ENCODE measurements at places on chromosomes 16 and 17.

GRCh38 chr17:77245162-77245926, 104.6 kb downstream of the SEC14L1 start:
- DNase-seq: no peak

DNA sequence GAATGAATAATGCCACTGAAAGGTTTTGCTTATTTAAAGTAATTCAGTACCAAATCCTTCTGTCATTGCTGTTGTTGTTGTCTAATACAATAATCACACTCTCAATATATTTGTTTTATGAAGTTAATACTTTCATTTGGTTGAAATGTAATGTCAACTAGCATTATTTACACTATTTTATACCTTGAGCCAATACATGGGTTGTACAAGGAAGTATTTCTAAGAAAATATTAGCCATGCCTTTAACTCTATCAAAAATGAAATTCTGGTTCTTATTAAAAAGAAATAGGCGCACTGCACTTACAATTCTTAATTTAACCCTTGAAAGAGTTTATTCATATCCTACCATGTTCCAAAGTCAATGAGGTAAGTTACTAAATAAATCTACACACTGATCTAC, 17.6 kb upstream of the ABCA10 start:
- DNase-seq: no peak

GRCh38 chr17:73293480-73293911, 18.3 kb downstream of the CDC42EP4 start:
- DNase-seq: no peak

GRCh38 chr17:10793816-10794215, 10.1 kb downstream of the TMEM238L start:
- DNase-seq: no peak

- no peak for DNase-seq
Observed at GRCh38 chr17:69505740-69506139, 91.2 kb downstream of the MAP2K6 start.

DNA sequence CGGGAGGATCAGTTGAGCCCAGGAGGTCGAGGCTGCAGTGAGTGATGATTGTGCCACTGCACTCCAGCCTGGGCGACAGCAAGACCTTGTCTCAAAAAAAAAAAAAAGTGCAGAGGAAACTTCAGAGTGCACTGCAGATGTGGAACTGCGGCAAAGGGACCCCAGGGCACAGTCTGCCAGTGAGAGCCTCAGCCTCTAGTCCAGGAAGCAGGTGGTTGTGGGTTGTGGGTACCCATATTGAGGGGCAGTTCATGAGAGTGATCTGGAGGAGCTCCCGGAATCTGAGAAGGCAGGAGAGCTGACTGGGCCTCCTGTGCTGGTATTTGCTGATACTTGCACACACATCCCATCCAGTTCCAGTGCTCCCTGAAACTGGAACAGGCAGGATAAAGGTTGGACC, 13.1 kb downstream of the FOXN1 start:
- no peak for DNase-seq

DNA sequence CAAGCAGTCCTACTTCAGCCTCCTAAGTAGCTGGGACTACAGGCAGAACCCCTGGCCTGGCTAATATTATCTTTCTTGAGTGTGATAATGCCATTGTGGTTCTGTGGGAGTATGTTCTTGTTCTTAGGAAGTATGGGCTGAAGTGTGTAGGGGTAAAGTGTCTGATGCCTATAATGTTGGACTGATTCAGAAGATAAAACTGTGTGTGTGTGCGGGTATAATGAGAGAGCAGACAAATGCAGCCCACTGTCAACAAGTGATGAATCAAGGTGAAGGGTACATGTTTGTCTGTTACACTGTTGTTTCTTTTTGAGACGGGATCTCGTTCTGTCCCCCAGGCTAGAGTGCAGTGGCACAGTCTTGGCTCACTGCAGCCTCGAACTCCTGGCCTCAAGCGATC, 127.5 kb downstream of the CLEC16A start:
- DNase-seq: no peak

DNA sequence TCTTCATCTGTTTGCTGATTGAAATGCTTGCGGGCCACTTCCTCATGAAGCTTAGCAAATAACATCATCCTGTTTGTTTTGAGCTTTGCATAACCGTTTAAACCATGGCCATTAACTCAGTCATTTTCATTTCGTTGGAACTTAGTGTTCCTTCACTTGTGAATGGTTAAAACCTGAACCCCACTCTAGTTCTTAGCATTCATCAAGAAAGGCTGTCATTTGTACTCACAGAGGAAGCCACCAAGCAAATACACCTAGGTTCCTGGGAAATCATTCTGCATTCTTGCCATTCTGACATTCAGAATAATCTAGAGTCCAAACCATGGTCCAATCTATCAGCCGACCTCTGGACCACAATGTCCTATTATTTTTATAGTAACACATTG, 8.4 kb upstream of the TAT start:
- DNase-seq: no peak

- peak; percentile 28 for DNase-seq
Observed at GRCh38 chr16:29700253-29700987, 21.4 kb downstream of the QPRT start.

- no peak for DNase-seq
Observed at GRCh38 chr16:47492428-47493377, 31.6 kb downstream of the PHKB start.

DNA sequence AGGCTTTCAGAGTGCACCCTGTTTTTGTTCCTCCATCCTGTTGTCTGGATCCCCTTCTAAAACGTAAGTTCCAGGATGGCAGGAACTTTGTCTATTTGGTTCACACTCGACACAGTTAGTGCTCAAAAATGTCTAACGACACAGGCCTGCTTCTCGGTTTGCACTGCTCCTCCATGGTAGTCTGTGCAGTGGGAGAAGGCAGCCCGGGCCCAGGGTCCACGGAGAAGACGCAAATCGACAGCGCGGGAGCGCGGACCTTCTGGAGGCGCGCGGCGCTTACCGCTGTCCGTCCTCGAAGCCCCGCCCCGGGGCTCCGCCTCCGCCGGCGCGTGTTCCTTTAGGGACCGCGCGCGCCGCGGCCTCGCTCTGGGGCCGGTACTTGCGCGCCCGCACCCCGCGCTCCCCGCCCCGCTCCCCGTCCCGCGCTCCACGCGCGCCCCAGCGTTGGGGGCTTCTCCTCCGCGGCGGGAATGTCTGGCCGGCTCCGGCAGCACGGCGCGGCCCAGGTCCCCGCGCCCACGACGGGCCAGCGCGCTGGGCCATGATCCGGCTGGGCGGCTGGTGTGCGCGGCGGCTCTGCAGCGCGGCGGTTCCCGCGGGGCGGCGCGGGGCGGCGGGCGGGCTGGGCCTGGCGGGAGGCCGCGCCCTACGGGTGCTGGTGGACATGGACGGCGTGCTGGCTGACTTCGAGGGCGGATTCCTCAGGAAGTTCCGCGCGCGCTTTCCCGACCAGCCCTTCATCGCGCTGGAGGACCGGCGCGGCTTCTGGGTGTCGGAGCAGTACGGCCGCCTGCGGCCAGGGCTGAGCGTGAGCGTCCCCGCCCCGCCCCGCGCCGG, at the start of gene NT5M:
Gene NT5M (plus strand): TSS at position 364 of the 837 bp plus-strand sequence. CDS start 178 bp downstream, at position 542.
- no peak for DNase-seq

DNA sequence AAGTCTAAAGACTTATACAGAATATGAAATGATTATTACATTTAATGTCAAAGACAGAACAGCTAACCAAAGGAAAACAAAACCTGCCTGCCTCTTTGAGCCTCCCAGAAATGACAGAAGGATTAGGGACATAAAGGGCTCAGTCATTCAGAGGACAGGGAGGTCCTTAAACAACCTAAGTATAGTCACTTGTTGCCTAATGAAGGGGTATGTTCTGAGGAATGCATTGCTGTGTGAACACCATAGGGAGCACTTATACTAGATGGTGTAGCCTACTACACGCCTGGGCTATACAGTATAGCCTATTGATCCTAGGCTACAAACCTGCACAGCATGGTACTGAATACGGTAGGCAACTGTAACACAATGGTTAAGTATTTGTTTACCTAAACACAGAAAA, 106.4 kb downstream of the PARN start:
- no peak for DNase-seq

DNA sequence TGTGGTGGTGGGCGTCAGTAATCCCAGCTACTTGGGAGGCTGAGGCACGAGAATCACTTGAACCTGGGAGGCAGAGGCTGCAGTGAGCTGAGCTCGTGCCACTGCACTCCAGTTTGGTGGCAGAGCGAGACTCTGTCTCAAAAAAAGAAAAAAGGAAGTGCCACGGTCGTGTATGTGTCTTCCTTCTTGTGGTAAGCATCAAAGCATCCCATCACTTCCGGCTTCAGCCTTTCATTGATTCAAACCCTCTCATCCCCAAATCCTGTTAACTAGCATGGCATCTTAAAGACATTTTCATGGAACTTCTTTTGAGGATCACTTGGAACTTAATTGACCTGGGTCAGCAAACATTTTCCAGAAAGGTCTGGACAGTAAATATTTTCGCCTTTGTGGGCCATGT, 126.2 kb downstream of the CPPED1 start:
- no peak for DNase-seq

DNA sequence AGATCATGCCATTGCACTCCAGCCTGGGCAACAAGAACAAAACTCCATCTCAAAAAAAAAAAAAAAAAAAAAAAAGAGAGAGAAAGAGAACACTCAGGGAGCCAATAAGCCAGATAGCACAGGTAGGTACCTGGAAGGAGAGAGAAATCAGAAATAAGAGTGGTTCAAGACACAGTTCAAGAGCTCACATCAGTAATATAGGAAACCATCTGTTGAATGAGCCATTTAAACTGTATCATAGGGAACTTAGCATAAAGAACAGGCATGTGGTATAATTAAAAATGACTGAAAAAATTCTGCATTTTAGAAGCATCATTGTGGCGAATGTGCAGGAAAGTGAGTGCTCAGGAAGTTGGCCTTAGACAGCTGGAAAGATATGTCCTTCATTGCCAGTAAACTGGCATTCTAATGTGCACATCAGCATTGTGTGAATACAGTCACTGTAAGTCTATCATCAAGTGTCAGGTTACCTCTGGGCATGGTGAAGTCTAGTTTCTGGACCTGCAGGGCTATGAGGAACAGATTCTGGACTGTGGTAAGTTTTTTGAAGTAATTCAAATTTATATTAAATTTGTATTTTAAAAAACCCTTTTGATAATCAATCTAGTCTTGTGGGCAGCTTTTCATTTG, 20.4 kb downstream of the KRT12 start:
- DNase-seq: no peak

- no peak for DNase-seq
Observed at GRCh38 chr17:32558326-32558955, 71.6 kb downstream of the CDK5R1 start.

- no peak for DNase-seq
Observed at GRCh38 chr17:73427198-73427597, 115.4 kb upstream of the CDC42EP4 start.

GRCh38 chr16:52209227-52209626, 337.7 kb downstream of the TOX3 start:
- no peak for DNase-seq

- no peak for DNase-seq
Observed at GRCh38 chr16:58472827-58473226, 27.1 kb upstream of the NDRG4 start.

- DNase-seq: peak; percentile 29
Observed at GRCh38 chr17:17666111-17666714, 15.0 kb upstream of the RAI1 start.

DNA sequence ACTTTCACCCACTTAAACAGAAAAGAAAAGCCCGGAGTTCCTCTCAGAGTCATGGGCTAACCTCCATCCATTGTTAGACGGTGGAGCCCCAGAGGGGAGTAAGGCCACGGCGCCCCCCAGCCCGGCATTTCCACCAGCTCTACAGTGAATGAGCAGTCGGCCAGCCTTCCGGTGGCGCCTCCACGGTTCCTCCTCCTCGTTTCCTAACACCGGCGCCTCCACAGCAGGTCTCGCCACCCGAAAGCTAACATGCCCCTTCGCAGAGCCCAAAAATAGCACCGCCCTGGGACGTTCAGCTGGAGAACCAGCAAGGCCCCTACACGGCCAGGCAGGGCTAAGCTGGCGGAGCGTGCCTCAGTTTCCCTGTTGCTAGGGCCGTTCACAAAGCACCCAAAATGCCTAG, 858 bp downstream of the MMD start:
- no peak for DNase-seq

DNA sequence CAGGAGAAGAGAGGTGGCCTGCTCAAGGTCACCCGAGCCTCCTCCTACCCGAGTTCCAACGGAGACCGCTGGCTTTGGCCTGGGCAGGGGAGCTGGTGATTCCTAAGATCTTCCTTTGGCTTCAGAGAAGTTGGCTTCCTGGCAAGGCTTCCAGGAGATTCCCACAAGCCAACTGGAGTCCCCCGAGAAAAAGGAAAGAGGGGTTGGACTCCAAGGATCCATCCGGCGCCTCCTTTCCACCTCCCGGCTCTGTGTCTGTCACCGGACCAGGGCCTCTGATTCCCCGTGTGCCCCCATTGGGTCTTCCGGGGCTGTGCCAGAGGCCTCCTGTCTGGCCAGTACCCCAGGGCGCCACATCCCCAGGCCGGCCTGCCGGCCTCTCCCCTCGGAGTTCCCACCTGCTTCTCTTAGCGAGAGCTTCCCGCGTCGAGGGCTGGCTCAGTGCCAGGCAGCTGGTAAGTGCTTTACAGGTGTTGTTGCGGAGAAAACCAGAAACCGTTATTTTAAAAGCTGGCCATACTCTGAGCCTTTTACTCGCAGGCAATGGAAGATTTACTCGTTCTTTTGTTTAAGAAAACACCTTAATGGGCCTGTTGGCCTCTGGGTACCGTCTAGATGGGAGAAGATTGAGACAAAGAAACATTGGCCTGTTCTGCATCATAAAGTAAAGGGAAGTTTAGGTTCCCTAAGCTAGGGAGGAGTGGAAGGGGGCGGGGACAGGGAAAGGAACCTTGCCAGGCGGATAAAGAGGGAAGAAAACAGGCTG, 258.4 kb upstream of the SDK2 start:
- DNase-seq: no peak

DNA sequence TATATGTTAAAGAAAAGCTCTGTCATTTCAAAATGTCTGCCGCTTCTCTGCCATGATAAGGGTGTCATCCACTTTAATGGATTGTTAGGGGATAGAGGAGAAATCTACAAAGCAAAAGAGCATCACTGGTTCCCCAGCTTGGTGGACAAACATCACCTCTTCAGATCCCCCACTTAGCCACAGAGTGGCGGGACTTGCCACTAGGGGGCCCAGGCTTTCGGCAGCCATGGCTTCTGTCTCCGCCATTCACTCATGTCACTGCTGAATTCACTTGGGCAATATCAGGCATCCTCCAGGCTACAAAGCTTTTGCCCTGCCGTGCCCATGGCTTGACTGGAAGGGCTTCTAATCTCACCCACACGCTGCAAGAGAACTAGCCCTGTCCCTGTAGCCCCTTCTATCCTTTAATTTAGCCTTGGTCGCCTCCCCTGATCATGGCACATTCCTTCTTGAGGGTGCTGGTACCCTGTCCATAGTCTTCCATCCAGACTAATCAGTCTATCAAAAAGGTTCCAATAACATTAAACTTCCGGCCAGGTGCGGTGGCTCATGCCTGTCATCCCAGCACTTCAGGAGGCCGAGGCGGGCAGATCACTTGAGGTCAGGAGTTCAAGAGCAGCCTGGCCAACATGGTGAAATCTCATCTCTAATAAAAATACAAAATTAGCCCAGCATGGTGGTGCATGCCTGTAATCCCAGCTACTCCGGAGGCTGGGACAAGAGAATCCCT, 34.7 kb downstream of the SBK1 start:
- no peak for DNase-seq

GRCh38 chr17:6145946-6146345, 75.8 kb downstream of the WSCD1 start:
- DNase-seq: no peak

- DNase-seq: no peak
Observed at GRCh38 chr17:2025220-2025621, at the start of gene RTN4RL1. TSS of gene RTN4RL1 (minus strand) at chr17:2025334. CDS start at chr17:2024865, 469 bp downstream.
